ENCODE measurements at places on chromosomes 12 and 14. TPM values are rescaled to one million over a fixed set of nuclear protein-coding genes. Genes with fewer than 3 reads are reported as not detected.

Gene DBX2
- total RNA-seq: not detected

DNA sequence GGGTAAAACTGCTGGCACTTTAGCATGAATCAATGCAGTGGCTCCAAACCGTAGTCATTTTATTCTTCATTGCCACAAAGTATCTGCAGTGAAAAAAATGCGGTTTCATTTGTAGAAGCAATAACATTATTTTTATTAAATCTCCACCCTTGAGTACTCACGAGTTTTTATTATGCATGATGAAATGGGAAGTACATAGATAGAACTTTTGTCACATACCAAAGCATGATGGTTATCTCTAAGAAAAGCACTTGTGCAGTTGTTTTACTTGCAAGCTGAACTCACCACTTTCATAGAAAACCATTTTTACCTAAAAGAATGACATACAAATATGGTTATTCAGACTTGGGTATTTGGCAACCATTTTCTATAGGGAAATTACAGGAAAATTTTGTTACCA, 90.3 kb downstream of the PELI2 start:
- no peaks in the 10 kb centered on the region for H3K4me1 ChIP-seq
- H3K36me3 ChIP-seq: no peaks in the 10 kb centered on the region
- no peak overlapping the region for H3K27ac ChIP-seq
- no peaks in the 10 kb centered on the region for H3K27me3 ChIP-seq

Gene IAPP
- not detected for total RNA-seq

DNA sequence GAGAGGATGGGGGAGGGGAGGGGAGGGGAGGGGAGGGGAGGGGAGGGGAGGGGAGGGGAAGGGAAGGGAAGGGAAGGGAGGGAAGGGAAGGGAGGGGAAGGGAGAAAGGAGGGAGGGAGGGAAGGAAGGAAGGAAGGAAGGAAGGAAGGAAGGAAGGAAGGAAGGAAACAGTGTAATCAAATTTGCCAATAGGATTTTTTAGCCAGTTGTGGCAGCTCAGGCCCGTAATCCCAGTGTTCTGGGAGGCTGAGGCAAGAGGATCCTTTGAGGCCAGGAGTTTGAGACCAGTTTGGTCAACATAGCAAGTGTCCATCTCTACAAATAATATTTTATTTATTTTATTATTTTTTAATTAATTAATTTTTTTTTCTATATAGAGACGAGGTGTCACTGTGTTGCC, 19.4 kb downstream of the AICDA start:
- H3K27ac ChIP-seq: no peak overlapping the region
- peaks cover 8% of the 10 kb centered on the region for H3K4me1 ChIP-seq
- peaks cover 7% of the 10 kb centered on the region for H3K27me3 ChIP-seq
- DNase-seq: no peak
- H3K4me3 ChIP-seq: no peak overlapping the region
- no peaks in the 10 kb centered on the region for H3K36me3 ChIP-seq

Gene ZNF410
- 58.1 TPM for total RNA-seq

DNA sequence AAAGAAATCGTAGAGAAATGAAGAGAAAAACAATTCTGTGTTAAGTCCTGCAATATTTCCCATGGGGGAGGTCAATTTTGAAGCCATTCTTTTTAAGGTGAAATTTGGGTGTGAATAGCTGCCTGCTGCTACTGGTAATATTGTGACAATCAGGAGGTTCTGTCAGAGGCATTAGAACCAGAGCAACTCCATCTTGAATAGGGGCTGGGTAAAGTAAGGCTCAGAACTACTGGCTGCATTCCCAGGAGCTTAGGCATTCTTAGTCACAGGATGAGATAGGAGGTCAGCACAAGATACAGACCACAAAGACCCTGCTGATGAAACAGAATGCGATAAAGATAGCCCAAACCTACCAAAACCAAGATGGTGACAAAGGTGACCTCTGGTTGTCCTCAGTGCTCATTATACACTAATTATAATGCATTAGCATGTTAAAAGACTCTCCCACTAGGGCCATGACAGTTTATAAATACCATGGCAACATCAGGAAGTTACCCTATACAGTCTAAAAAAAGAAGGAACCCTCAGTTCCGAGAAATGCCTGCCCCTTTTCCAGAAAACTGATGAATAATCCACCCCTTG, 24.8 kb upstream of the MTHFD1 start:
- no peak overlapping the region for H3K4me3 ChIP-seq
- H3K4me1 ChIP-seq: no peaks in the 10 kb centered on the region
- H3K27me3 ChIP-seq: no peaks in the 10 kb centered on the region
- H3K36me3 ChIP-seq: no peaks in the 10 kb centered on the region

DNA sequence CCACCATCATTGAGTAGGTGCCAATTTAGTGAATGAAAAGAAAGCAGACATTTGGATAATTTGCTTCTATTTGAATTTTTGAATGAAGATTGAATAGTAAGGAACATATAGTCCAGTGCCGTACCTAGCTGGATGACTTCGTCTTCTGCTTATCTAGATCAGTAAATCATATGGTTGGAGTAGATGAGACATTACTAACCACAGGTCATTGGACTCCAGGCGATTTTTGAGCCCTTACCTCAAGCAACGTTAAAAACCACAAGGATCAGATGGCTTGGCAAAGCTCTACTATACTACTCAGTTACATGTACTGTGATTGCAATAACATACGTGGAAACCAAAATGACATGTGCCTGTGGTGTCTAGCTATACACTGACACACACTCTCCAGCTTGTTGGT, 1.7 kb upstream of the SPATS2 start:
- DNase-seq: no peak
- H3K27me3 ChIP-seq: peaks cover 7% of the 10 kb centered on the region
- peaks cover 32% of the 10 kb centered on the region for H3K4me1 ChIP-seq
- H3K36me3 ChIP-seq: no peaks in the 10 kb centered on the region

DNA sequence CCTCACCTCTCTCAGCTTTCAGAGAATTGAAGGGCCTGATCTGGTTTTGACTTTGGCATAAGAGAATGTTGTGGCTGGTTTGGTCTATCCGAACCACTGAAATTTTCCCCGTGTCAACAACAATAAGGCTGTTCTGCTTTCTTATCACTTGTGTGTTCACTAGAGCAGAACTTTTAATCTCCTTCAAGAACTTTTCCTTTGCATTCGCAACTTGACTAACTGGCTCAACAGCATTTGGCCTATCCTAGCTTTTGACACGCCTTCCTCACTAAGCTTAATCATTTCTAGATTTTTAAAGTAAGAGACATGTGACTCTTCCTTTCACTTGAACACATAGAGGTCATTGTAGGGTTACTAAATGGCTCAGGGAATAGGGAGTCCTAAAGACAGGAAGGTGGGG, 25.9 kb upstream of the EDDM3A start:
- no peak overlapping the region for H3K4me3 ChIP-seq
- DNase-seq: no peak
- H3K36me3 ChIP-seq: no peaks in the 10 kb centered on the region

GRCh38 chr12:57429473-57430111, 1.3 kb downstream of the R3HDM2 start:
- H3K27ac ChIP-seq: peak overlapping the region; percentile 97
- no peaks in the 10 kb centered on the region for H3K27me3 ChIP-seq
- peaks cover 35% of the 10 kb centered on the region for H3K4me1 ChIP-seq
- peak overlapping the region; percentile 89 for H3K4me3 ChIP-seq
- H3K36me3 ChIP-seq: peaks cover 23% of the 10 kb centered on the region
- no peak for DNase-seq

Gene PLD4
- total RNA-seq: not detected

DNA sequence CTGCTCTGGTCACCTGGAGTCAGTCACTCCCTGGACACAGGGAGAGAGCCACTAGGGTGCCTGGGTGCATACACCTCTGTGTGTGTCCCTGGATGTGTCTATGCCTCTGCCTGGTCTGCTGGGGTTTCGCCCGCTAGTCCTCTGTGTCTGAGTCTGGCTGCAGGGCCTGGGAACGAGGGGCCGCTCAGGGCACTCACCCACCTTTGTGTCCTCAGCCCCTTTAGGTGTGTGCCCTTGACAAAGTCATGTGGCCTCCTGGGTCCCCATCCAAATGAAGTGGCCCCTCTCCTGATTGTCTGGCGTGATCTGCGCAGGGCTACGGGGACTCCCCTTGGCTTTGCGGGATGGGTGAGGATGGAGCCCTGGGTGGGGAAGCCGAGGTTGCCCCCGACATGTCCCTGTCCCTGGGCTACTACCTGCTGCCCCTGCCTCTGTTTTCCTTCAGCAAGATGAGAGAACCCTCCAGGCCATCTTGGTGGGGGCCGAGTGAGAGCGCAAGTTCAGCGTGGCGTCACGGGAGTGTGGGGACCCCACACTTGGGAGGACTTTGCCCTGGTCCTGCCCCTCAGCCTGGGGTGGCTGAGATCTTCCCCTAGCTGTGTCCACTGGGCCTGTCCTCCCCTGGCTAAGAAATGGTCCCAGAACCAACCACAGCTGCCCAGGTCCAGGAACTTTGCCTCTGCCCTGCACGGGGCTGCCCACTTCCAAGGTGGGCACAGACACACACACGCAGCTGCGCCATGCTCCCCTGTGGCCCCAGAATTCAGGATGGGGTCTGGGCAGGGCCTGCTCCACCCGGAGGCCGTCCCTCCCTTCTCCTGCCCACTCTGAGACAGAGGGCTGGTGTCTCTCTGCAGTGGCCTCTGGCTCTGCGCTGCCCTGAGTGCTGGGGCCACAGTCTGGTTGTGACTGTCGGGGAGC, 2.7 kb upstream of the AHNAK2 start:
- H3K4me3 ChIP-seq: no peak overlapping the region
- peaks cover 33% of the 10 kb centered on the region for H3K27me3 ChIP-seq
- no peak for DNase-seq
- H3K36me3 ChIP-seq: no peaks in the 10 kb centered on the region
- H3K4me1 ChIP-seq: peaks cover 10% of the 10 kb centered on the region

All from activated CD8-positive, alpha-beta memory T cell treated with anti-CD3 and anti-CD28 coated beads, Interleukin-2, amount 10 ng/mL, durations not matched to agents 7 days and 5 days (primary cell).